Activated B cell treated with CpG ODN at 0.5 μM for 24 hours (primary cell): ENCODE measurements at places on chromosomes 2 and 18. TPM values are rescaled to one million over a fixed set of nuclear protein-coding genes. Genes with fewer than 3 reads are reported as not detected.

REV1 gene
- total RNA-seq: 44.5 and 52.1 TPM in 2 replicates

- no peak for DNase-seq
Observed at GRCh38 chr2:238868067-238868524, 20.2 kb downstream of the TWIST2 start.

STPG4 gene
- total RNA-seq: 0.60 and 1.0 TPM in 2 replicates

DNA sequence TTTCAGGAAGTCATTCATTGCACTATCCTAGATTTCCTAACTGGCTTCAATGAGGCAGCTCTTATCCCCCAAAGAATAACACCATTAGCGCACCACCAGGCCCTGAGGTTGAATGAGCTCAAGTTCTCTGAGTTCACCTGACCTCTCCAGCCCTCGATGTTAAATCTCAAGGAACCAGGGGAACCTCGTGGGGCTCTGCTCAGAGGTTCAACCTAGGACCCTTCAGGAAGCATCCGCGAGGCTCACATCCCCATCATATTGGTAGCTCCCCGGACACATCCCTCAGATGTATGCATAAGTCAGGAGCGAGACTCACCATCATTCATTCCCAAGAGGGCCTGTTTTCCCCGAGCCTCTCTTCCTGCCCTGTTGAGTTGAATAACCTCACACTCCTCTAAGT lies 145.6 kb upstream of the KLHL29 start:
- no peak for DNase-seq

DNA sequence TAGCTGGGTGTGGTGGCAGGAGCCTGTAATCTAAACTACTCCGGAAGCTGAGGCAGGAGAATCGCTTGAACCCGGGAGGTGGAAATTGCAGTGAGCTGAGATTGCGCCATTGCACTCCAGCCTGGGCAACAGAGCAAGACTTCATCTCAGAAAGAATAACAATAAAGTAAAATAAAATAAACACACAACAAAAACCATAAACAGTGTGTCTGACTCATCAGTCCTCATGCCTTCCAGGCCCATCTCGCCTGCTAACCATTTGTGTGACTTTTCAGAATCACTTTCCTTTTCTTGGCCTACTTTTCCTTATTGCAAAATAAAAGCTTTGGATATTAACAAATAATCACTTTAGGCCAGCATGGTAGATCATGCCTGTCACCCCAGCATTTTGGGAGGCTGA lies 42.0 kb upstream of the ASXL2 start:
- DNase-seq: no peak

DNA sequence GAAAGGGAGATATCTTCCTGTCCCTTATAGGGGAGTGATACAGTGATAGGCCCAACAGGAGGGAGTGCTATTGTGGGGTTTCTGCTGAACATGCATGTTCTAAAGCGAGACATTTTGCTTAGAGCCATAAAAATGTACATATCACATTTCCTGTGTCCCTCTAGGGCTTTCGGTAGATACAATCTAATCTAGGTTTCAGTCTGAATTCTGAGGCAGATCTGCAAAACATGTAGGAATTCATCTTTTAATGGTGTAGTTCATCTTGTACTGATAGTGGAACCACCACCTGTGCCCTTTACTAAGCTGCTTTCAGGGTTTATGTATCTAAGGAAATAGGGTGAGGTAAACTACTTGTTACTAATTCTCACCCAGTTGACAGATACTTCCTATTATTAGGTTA lies 73.8 kb downstream of the SPTBN1 start:
- DNase-seq: no peak

- DNase-seq: no peak
Observed at GRCh38 chr2:16068552-16068940, 128.2 kb downstream of the MYCN start.

- DNase-seq: no peak
Observed at GRCh38 chr18:24930971-24931370, 421.0 kb downstream of the ZNF521 start.

ZDBF2 gene
- total RNA-seq: 6.7 and 8.0 TPM in 2 replicates

GPR39 gene
- total RNA-seq: not detected in 2 replicates

C2orf66 gene
- not detected in 2 replicates for total RNA-seq

ASB18 gene
- total RNA-seq: not detected in 2 replicates

DNA sequence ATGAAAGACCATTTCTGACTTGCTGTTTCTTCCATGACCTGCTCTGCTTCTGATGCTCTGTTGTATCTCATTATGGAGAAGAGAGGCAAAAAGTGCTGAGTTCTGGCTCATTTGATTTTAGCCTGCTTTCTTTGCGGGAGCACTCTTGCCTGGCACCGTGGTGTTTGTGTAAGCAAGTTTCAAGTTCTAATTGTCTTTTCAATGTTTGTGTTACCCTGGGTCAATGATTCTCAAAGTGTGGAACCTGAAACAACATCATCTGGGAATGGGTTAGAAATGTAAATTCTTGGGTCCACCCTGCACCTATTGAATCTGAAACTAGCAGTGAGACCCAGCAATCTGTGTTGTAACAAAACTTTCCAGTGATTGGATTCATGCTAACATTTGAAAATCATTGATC lies 85.5 kb upstream of the STON1 start:
- DNase-seq: no peak

GRCh38 chr2:62147610-62148301 lies 48.2 kb upstream of the B3GNT2 start:
- no peak for DNase-seq

- no peak for DNase-seq
Observed at GRCh38 chr18:79283929-79284328, 111.8 kb upstream of the NFATC1 start.

FABP1 gene
- not detected in 2 replicates for total RNA-seq

GRCh38 chr18:77647472-77647871 lies 397.8 kb downstream of the GALR1 start:
- no peak for DNase-seq

DNA sequence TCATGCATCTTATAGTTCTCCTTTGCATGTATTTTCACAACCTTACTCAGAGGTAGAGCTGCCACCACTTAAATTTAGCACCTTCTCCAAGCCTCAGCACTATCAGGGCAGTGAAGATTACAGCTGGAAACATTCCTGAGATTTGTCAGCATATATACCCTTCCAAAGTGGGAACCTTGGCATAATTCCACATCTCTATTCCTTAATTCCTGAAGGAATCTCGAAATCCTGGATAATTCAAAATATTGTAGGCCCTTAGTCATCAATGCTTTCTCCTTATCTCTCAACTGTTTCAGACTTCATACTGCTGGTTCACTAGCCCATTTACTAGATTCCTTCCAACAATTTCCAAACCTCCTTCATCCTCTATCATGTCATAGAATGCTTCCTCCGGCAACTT lies 87.4 kb downstream of the ITSN2 start:
- DNase-seq: no peak

NPAS2 gene
- not detected in 2 replicates for total RNA-seq

EN1 gene
- not detected in 2 replicates for total RNA-seq

DNA sequence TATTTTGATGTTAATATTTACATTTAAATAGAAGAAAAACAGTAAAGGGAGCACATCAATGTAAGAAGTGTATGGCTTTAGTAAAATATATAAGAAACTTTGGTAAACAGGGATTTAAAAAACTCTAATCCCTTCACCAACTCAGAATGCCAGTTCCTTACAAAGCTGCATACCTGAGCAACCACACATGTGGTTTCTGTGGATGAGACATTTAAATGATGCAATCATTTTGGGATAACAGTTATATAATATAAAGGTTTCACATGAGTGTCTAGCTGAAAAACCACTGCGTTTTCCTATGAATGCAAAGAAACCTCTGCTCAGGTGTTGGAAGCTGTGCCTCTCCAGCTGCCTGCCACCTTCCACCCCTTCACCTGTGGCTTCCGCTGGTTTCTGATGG lies 209.1 kb upstream of the REV1 start:
- DNase-seq: no peak

DNA sequence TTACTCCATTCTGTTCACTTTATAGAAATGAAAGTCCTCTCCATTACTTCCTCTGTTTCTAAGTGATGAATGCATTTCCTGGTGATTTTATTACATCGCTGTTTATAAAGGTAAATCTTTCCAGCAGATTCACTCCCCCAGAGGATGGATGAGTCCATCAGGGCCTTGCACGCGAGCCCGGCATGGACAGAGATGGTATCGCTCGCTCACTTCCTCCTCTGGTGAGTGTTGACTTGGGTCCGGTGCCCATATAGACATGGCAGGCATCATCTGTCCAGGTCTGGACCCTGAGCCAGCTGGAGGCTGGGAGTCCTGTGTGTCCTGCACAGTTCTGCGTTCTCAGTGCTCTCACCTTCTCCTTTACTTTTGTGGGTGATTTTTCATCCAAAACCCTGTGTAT lies 733.6 kb upstream of the SALL3 start:
- no peak for DNase-seq

CYP27A1 gene
- 0.49 and 0.55 TPM in 2 replicates for total RNA-seq

DNA sequence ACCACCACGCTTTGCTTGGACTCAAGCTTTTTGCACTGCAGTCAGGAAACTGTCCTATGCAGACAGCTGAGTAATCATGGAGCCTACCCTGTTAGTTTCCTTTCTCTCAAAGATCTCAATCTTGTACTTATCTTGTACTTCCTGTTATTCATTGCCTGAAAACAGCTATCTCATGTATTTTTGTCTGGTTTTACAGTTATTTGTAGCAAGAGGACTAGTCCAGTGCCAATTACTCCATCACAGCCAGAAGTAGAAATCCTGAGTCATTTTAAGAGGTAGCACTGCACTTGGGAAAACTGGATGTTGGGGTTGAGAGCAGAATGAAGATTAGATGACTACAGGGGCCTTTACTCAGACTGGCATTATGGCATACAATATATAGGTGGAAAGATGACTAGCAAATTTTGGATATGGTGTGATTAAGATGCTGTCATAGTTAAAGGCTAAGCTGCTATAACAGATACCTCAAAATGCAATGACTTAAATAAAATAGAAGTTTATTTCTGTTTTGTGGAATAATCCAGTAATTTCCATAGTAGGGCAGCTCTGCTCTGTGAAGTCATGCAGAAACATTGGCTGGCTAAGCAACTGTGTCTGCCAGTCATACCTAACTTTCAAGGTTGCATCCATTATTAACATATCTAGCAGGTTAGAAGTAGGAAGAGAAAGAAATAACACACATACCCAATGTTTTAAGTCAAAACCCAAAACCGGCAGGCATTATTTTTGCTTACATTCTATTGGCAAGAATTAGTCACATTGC lies 21.1 kb upstream of the CHMP3 start:
- no peak for DNase-seq

ANKRD36B gene
- total RNA-seq: 25.5 and 29.8 TPM in 2 replicates

DNA sequence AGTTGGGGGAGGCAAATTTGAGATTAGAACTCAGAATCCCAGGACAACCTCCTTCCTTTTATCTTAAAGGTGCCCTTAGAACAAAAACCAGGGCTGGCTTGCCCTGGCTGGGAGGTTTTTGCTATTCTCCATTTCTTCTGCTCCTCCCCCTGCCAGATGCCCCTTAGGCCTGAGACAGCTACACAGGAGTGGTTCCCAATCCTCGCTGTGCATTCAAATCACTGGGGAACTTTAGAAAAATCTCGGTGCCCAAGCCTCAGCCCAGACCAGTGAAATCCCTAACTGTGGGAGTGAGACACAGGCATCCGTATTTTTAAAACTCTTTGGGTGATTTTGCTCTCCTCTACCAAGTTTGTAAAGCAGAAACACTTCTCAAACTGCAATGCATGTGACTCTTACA lies 38.8 kb downstream of the LBH start:
- DNase-seq: no peak

PKDCC gene
- total RNA-seq: 0.24 TPM in 1 of 2 replicates, not detected in the other

SH3RF3 gene
- total RNA-seq: 0.07 and 0.09 TPM in 2 replicates

RNF152 gene
- total RNA-seq: 0.02 TPM in 1 of 2 replicates, not detected in the other

TMEFF2 gene
- total RNA-seq: not detected in 2 replicates

- DNase-seq: no peak
Observed at GRCh38 chr2:200405599-200406298, 99.3 kb downstream of the SPATS2L start.

- DNase-seq: no peak
Observed at GRCh38 chr2:131419441-131419840, 55.5 kb upstream of the RAB6D start.

DNA sequence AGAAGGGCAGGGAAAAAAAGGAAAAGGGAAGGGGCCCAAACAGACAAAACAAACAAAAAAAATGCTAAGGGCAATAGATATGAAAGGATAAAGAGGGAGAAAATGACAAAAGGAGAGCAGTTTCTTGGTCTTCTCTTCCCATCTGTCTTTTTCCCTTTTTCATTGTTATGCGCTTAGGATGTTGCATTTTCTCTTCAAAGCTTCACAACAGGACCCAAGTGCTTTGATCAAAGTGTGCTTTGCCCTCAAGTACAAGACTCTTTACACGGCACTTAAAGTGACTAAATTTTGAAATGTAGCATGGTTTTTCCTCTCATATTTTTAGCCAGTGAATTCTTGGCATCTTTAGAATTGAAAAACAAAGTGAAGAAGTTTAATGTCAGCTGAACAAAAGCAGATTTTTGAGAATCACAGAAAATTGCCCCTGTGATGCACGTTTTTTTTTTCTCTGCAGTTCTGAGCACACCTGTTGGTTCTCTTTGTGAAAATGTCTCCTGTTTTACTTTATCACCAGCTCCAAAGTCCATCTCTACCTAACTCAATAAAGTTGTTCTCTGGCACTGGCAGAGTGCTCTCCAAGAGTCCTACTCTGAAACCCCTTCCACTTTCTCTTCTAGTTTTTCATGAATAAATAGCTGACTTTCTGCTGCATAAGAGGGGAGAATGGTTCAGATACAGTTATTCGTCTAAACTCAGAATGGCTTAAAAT lies 126.6 kb downstream of the KCNH7 start:
- no peak for DNase-seq

RFX8 gene
- total RNA-seq: not detected in 2 replicates

GRCh38 chr18:68147728-68148127 lies 567.2 kb downstream of the TMX3 start:
- DNase-seq: no peak

DNA sequence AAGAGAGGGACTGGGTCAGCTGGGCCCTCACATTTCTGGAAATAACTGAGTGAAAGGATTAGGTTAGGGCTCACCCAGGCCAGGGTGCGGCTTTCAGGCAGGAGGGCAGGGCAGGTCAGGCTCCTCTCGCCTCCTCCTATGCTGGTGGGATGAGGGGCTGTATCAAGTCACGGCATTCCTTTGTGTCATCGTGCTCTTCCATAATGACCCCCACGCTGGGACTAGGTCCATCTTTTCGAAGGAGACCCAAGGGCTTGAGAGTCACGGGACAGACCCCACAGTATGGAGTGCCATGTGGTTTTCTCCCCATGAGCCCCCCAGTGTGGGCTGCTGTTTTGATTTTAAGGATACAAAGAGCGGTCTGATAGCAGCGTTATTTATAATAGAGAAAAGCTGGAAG lies 137.8 kb upstream of the COPS8 start:
- DNase-seq: no peak

GPR55 gene
- 4.5 and 6.3 TPM in 2 replicates for total RNA-seq

GRCh38 chr2:105802587-105802986 lies 57.9 kb downstream of the NCK2 start:
- peak; percentile 41 for DNase-seq
